Foreskin keratinocyte (primary cell): ENCODE measurements at places on chromosomes 6 and 20. TPM values are rescaled to one million over a fixed set of nuclear protein-coding genes. Genes with fewer than 3 reads are reported as not detected.
A peak's percentile ranks its signal among the peaks of the same experiment; 100 is the strongest.

Gene RAET1G
- 1.0 and 1.2 TPM in 2 replicates for total RNA-seq

Gene WFDC10B
- total RNA-seq, result not detected in 2 replicates

Gene OXT
- total RNA-seq, result not detected in 2 replicates

Gene VIP
- not detected in 2 replicates for total RNA-seq

Gene FRK
- 2.5 and 3.4 TPM in 2 replicates for total RNA-seq

Gene HDGFL1
- total RNA-seq, result not detected in 2 replicates

Gene TNFRSF6B
- total RNA-seq, result 189 and 224 TPM in 2 replicates

DNA sequence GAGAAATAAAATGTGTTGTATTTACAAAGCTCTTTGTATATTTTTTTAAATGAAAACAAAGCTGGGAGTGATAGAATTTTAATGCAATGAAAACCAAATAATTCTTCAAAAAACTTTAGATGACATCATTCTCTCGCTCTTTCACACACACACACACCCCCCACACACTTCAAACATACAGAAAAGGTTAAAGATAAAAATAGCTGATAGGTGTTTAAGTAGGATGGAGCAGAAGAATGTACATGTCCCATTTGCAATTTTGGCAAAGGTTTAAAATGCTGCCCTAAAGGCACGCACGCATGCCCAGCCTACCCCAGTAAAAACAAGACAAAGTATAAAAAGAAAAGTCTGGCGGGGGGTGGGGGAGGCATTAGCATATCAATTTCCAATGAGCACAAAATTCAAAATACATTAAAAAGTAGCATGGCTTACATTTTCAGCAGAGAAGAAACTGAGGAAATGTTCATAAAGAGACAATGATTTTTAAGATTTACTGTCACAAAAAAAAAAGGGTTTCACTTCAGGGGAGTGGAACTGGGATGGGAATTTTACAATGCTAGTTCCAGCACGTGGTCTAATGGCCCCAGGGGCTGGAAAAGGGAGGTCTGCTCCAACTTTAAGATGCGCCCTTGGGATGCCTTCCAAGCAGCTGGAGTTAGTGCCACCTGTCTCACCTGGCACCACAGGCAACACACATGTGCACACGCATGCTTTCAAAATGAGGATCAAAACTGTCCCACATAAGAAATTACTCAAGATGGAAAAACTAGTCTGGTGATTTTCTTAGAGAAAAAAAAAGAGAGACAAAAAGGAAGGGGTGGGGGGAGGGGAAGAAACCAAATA, 55.1 kb upstream of the NFATC2 start:
- no peak for DNase-seq

DNA sequence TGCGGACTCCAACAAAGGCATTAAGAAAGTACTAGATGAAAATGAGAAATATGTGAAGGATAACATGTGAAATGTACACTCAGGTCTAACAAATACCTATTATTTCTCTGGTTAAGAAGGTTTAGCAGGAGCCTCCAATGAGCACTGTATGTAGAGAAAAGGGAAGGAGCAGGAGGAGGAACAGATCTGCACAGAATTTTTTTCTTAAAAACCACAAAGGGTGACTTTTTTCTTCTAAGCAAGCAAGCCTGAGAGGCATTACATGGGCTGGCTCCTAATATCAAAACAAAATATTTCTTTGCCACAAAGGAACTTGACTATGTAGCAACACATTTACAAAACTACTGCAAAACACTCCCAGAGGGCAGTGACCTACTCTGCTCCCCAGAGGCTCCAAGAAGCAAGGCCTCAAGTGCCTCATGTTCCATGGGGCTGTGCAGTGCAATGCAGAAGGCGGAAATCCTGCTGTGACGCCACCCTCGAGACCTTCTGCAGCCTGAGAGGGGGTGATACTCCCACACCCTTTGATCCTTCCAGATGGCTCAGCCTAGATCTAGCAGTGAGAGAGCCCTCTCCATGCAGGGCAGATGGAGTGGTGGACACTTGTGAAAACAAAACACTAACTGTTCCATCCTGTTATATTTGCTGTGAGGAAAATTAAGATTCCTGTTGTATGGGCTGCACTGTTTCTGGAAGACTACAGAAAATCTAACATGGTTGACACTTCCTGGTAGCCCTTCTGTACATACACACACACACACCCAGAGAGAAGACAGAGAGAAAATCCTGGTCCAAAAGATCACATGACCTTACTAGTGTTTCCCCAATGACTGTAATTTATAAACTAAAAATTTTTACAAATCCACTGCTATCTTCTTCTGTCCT, 36.0 kb upstream of the SMIM29 start:
- DNase-seq, result no peak

- no peak for DNase-seq
Observed at GRCh38 chr6:31094389-31094881, 17.9 kb downstream of the C6orf15 start.

- DNase-seq, result no peak
Observed at GRCh38 chr6:34189806-34190503, 44.1 kb upstream of the GRM4 start.

- DNase-seq, result no peak
Observed at GRCh38 chr6:5213836-5214235, 46.9 kb downstream of the LYRM4 start.

GRCh38 chr20:62508641-62509051, 32.9 kb upstream of the GATA5 start:
- no peak for DNase-seq

DNA sequence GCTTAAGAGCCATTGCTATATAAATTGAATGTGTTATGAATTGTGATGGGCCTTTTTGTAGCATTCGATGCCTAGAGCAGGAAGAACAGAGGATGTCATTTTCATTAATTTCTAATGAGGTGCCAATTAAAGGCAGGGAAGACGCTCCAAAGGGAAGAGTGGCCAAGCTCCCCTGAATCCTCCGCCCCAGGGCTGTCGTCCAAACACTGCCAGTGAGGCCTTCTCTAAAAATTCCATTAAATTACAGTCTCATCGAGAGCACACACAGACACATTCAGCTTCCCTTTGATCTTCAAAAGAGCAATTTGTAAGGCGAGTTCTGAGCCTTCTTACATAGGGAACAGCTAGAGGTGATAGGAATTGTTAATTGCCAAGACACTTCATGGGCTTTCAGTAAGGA, 300.0 kb downstream of the ZFAND3 start:
- DNase-seq, result no peak

DNA sequence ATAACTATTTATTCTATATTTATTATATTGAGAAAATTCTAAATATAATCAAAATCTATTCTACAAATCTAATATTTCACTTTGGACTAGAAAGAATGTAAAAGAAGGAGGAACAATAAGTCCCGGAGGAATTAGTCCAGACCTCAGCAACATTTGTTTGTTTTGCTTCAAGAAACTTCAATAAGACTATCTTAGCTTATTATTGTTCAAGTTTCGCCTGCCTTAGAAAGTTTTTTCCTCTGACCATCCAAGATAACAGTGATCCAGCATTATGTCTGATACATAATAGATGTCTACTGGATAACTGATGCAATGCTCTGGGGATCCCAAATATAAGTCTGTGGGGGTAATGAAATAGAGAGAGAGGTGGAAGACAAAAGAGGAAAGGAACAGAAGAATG, 28.7 kb upstream of the NT5E start:
- no peak for DNase-seq

GRCh38 chr20:55893031-55893430, 112.3 kb downstream of the CBLN4 start:
- DNase-seq, result peak; percentile 57

GRCh38 chr6:99241905-99242534, 107.5 kb downstream of the FAXC start:
- peak; percentile 10 for DNase-seq

DNA sequence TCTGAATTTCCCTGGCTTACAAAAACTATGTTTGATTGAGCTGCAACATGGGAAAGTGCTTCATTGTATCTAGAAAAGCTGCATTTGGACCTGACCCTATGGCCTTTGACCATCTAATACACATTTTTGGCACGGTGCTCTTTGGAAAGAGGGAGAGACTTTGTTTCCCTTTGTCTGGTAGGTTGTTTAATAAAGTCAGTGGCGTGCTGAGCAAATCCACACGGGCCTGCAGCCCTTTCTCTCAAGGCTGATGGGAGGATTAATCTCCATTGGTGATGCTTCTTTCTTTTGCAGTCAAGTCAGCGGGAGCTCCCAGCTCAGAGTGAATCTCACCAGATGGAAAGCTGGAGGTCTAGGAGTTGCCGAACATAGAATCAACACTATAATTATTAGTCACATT, 314.7 kb upstream of the CNR1 start:
- no peak for DNase-seq

- no peak for DNase-seq
Observed at GRCh38 chr6:69284176-69284730, 512.6 kb downstream of the LMBRD1 start.

GRCh38 chr6:56852260-56853010, 102.5 kb upstream of the BEND6 start:
- no peak for DNase-seq

DNA sequence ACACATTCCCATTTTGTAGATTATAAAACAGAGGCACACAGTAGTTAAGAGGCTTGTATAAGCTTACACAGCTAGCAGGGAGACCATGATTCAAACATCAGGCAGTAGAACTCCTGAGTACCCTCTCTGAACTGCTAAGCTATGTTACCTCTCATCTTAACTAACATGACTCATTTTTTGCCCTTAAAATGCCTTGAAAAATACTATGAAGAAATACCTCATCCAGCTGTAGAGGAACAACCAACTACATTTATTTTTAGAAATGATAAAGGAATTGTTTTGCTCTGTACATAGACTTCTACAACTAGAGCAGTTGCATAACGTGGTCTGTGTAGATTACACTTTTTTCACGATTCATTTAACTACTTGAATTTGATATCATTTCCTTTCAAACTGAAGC, 102.1 kb downstream of the FLRT3 start:
- DNase-seq, result peak; percentile 49
